NCI-H1436 (cell line): ENCODE measurements at places on chromosomes 7 and 10.

- no peak for DNase-seq
These were observed 1.5 kb upstream of the LOXL4 start for GRCh38 chr10:98269435-98269912.

- DNase-seq = no peak
These were observed 75.4 kb downstream of the CREM start for GRCh38 chr10:35202050-35202449.

DNA sequence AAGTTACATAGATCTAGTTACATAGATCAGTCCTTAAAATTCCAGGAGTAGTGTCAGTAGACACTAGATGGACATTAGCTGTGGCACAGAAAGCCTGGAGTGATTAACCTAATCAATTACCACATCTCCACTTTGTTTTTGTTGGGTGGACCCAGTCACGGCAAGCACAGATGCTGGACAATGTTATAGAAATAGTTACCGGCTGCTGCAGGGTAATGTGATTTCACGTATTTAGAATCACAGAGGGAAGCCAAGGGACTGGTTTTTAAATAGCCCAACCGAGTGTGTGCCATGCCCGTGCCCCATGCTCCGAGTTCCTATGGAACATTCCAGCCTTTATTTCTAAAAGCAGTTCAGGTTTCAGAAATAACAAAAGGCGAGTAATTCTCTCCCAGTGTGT lies 2.8 kb downstream of the LGI1 start:
- no peak for DNase-seq

GRCh38 chr10:12709521-12709963 lies 292.0 kb downstream of the CCDC3 start:
- no peak for DNase-seq

DNA sequence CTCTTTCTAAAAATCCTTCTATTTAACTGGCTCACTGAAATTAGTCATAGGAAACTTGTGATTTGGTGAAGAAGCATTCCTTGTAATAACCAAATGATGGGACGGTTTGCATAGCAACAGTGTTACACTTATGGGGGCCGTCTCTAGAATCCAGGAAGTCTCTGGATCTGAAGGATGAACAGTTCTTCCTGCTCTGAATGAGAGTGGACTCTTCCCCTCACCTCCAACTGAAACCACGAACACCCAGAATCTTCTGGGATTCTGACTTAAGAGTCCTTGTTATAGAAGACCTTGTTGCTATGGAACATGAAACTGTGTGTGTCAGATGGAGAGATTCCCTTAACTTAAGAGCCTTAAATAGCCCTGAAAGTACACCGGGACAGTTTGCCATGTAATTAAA lies 23.2 kb downstream of the NOLC1 start:
- DNase-seq = no peak

- DNase-seq = no peak
These were observed 266.7 kb upstream of the PHF14 start for GRCh38 chr7:10706875-10707493.

- no peak for DNase-seq
These were observed 125.8 kb downstream of the MAD1L1 start for GRCh38 chr7:2106924-2107323.

DNA sequence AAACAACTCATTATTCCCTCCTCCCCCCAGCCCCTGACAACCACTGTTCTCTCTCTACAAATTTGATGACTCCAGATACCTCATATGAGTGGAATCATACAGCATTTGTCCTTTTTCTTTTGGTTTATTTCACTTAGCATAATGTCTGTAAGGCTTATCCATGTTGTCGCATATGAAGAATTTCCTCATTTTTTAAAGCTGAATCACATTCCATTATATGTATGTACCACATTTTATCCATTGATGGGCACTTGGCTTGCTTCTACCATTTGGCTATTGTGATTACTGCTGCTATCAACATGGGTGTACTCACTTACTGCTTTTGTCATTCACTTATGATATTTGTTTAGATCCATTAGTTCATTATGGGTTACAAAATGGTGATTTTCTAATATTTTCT lies 112.8 kb downstream of the BUB3 start:
- no peak for DNase-seq

- DNase-seq = no peak
These were observed 215.1 kb upstream of the FRMD4A start for GRCh38 chr10:14545827-14546226.

DNA sequence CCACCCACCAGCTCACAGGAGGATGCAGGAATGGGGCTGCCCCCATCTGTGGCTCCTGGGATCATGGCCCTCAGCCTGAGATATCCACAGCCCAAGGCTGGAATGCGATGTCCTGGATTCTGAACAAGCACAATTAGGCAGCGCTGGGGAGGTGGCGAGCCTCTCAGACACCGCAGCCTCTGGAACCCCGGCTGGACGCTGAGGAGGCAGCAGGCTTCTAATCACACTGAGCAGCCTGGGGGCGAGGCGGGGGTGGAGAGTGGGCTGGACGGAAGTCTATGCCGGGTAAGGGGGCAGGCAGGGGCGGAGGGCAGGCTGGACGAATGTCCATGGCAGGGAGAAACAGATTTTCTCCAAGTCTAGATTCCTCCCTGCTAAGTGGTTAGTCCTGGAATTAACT lies 56.4 kb downstream of the DPYSL4 start:
- DNase-seq = no peak

- no peak for DNase-seq
These were observed at the start of gene ACTA2 for GRCh38 chr10:88952647-88953111. Gene ACTA2 (minus strand): TSS chr10:88952773. CDS start chr10:88948930, 3,843 bp downstream.

DNA sequence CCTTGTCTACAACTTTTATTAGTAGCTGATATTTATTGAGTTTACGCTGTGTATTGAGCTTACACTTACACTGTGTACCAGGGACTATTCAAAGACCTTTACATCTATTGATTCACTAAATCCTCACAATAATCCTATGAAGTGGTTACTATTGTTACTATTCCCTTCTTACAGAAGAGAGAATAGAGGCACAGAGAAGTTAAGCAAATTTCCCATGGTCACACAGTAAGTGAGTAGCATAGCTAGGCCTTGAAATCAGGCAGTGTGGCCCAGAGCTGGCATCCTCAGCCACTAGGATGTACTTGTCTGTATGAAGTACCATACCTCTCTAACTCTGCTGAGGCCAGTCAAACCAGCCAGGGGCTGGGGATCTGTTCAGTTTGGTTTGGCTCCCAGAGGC lies 7.6 kb downstream of the COL13A1 start:
- no peak for DNase-seq

GRCh38 chr7:26188206-26188956 lies 12.2 kb downstream of the HNRNPA2B1 start:
- no peak for DNase-seq

- no peak for DNase-seq
These were observed 190.8 kb downstream of the GFRA1 start for GRCh38 chr10:116082206-116082605.
